ENCODE measurements at places on chromosomes 4 and X.

- no peak for DNase-seq
Observed at GRCh38 chr4:39936565-39937418, 40.9 kb downstream of the PDS5A start.

DNA sequence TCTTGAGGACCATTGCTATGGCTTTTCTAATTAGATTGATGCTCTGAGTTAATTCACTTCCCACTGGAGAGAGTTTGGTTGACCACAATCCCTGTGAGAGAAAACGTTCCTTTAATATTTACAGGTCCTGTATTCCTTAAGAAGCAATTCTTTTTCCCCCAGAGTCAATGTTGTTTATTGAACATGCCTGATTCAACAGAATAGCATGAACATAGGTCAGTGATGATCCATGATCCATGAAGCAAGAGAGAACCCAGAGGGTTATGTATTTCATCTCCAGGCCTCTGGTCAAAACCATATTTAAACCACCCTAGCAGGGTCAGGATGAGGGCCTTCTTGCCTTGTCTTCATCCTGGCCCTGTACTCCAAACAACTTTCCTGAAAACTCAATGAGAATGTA is 39.4 kb upstream of the EFHC2 start:
- DNase-seq = no peak

DNA sequence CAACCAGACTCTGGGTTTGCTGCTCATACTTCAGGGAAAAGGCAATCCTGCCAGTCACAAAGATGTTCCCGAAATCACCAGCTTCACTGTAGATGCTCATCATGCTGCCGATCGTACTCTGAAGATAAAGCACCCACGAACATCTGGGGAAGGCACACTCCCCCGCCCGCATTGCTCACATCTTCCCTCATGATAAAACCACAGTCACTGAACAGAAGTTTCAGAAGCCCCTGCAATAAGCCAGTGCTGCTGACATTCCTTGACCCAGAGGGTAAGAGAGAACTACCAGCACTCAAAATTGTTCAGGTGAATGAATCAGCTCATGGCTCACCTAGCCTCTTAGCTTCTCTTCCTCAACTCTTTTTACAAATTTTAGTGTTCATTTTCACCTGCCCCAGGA is 43.1 kb downstream of the SRPX2 start:
- DNase-seq = no peak

DNA sequence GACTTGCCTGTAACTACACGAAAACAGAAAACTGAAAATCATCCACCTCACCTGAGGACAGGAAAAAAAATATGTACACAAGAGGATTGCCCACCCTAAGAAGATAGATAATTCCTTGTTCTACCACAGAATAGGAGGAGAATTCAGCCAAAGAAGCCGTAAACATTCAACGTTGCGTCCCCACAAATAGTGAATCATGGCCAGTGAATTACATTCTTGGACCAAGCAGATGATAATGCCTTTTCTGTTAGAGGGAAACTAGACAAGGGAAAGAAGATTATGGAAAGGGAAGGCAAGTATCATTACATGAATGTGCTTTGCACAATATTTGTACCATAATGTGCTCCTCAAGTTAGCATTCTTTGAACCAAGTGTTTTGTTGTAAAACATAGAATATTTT is 95.5 kb upstream of the C1QTNF7 start:
- no peak for DNase-seq

DNA sequence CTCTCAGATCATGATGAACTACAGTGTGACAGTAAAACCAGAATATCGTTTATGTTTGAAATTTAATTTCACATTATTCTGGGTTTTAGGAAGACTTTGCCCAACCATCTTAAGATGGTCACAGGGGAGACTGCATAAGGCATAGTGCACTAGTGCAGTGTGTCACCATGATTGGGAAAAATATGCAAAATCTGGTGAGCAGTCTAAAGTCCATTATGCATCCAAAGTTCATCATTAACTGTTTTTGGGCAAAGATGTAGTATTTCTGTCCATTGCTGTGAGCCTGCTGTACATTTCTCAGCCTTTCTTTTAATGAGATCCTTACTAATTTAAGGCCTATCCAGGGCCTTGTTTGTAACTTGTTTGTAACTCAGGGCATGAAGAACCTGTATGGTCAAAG is 11.3 kb upstream of the MFAP3L start:
- no peak for DNase-seq

GRCh38 chr4:74283614-74284013 is 24.7 kb upstream of the EPGN start:
- DNase-seq = no peak

DNA sequence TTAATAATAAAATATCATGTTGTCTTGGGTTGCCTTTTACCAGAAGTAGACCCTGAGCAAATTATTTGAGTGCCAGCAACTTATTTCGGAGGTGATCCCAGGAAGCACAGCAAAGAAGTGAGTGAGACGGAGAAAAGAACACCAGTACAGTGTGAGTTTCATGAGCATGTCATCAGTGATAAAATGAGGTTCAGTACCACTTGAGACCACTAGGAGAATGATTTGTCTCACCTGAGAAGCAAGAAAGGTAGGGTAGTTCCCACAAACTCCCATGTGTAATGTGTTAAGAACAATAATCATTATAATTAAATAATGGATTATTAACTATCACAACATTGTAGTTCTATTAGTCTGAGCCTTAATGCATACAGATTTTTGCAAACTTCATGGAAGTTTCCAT is 112.8 kb upstream of the DMD start:
- no peak for DNase-seq

DNA sequence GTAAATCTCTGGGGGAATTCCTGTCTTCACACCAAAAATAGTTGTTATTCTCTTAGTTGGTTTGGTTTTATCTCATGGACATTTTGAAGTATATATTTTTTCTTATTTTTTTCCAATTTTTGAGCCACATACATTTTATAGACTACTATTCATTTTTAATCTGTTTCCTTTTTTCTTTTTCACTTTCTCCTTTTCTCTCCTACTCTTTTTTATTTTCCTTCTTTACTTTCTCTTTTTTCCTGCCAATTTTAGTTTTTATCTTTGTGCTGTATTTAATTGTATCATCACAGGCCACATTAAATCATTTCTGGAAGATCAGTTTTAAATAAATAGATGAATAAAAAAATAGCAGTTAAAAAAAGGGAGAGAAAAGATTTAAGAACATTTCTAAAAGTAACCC is 14.0 kb upstream of the JADE3 start:
- DNase-seq = no peak

DNA sequence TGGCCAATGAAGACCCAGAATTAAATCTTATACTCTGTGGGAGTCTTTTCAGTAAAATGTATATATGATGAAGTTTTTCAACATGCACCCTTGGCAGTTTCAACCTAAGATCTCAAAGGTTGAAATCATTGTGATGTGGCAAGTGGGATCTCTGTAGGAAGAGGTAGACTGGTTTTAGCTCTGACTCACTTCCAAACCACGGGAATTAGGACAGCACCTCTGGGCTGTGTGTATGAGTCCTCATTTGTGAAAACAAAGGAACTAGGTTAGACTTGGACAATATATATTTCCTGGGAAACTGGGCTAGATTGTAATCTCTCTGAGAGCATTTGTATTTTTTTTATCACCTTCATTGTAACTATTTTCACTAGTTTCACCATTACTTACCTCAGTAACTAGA is 333.0 kb downstream of the ADGRL3 start:
- no peak for DNase-seq

DNA sequence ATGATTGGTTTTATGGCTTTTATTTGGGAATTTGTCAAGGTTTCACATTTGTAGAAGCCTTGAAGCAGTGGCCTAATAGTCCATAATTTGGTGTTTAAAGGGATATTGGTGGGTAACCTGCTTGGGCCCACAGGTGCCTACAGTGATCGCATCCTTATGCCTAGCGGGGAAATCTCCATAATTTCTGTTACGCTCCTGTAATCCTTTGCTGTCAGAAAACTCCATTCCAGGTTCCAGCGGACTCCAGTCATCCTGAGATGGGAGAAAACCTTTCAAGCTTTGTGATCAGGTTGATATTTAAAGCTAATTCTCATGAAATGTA is 257.0 kb upstream of the JADE1 start:
- no peak for DNase-seq

DNA sequence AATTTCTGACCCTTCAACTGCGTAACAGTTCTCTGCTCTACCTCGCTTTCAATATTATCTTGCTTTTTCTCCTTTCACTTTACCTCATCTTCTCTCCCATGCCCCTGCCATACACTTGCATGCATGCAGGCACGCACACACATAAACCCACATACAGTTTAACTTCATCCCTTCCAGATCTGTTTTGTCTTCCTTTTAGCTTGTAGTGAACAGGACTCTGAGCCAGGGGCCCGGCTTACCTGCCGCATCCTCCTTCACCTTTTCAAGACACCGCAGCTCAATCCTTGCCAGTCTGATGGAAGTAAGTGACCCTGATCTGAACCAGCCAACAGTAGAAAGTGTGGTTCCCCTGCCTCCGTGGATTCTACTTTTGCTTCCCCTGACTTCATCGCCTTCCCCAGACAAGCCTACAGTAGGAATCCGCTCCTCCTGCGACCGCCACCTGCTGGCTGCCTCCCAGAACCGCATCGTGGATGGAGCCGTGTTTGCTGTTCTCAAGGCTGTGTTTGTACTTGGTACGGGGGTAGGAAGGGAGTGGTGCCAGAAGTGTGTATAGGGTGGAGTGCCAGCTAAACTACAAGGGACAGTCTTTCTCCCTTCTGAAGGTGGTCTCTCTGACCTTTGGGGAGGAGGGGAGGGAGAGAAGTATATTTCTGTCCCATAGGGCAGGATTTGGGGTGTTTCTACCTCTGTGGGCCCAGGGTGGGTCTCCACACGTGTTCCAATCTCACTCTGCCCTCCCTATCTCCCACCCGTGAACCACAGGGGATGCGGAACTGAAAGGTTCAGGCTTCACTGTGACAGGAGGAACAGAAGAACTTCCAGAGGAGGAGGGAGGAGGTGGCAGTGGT is 10.7 kb downstream of the MED12 start:
- DNase-seq = peak; percentile 76

DNA sequence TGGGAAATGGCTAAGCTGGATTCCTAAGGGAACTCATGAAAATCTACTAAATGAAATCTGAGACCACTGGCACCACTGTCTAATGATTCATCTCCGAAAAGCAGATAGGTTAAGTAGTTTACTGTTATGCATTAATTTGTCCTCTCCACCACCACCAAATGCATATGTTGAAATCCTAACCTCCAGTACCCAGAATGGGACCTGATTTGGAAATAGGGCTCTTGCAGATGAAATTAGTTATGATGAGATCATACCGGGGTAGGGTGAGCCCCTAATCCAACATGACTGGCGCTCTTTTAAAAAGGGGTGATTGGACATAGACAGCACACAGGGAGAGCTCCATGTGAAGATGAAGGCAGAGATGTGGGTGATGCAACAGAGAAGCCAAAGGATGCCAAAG is 124.9 kb upstream of the GUCY1A1 start:
- no peak for DNase-seq

Data from CD4-positive, alpha-beta T cell treated with Interferon alpha-2 for 1 hour (primary cell).